Stimulated activated CD8-positive, alpha-beta memory T cell treated with anti-CD3 and anti-CD28 coated beads, Interleukin-15, amount 100 ng/mL, for 1 hour (primary cell): ENCODE measurements at places on chromosomes 2 and 18.

- no peak for DNase-seq
Measured at GRCh38 chr2:82539280-82539621, 1919.8 kb downstream of the SUCLG1 start.

DNA sequence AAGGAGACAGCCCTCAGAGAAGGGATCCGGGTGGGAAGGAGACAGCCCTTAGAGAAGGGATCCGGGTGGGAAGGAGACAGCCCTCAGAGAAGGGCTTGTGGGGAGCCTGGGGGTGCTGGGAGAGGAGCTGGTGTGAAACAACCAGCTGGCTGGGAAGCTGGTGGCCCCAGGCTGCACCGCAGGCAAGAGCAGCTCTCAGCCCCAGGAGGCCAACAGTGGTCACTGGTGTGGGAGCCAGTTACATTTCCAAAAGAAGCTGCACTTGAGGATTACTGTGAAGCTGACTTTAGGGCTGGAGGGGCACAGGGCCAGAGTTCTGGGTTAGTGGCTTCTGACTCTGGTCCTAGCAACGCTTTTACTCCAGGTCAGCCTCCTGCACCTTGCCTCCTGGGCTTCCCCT is 3.3 kb downstream of the HES6 start:
- no peak for DNase-seq

- DNase-seq = no peak
Measured at GRCh38 chr2:59938181-59938580, 615.3 kb downstream of the BCL11A start.

DNA sequence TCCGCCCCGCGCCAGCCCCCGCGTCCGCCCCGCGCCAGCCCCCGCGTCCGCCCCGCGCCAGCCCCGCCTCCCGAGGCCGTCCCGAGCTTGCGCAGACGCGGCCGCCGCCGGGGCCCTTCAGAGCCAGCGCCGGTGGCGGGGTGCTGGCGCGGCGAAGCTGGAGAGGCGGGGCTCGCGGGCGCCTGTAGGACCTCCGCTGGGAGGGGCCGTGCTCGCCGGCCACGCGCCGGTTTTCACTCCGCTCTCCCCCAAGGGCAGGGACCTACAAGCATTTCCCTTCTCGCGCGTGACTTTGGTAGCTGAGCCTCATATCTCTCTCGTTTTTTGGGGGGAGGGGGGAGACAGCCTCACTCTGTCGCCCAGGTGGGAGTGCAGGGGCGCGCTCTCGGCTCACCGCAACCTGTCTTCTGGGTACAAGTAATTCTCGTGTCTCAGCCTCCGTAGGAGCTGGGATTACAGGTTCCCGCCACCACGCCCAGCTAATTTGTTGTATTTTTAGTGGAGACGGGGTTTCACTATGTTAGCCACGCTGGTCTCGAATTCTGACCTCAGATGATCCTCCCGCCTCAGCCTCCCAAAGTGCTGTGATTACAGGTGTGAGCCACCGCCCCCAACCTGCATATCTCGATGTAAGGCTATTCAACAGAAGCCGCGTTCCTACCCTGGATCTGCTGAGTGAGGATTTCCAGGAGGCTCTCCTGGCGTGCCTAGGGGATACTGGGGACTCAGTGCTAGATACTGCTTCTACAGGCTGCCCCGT is at the start of gene ZNF514:
Gene ZNF514, minus strand, starts transcription at position 159 of the 760 bp plus-strand sequence. CDS start 6,595 bp downstream, outside the sequence.
- DNase-seq = peak; percentile 32

DNA sequence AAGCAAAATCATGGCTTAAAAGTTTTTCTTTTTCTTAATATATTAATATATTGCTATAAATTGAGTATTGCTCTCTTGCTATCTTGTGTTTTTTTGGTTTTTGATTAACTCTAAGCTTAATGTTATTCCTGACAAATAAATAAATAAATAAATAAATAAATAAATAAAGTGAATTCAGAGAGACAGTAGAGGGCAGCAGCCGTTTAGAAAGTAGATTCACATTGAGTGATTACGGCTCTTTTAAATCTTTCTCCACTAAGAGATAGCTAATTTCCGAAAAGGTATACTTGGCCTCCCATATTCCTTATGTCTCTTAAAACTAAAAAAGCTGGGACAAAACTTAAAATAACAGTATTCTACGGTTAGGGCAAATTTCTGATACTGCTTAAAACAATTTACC is 34.3 kb downstream of the MSH2 start:
- no peak for DNase-seq

DNA sequence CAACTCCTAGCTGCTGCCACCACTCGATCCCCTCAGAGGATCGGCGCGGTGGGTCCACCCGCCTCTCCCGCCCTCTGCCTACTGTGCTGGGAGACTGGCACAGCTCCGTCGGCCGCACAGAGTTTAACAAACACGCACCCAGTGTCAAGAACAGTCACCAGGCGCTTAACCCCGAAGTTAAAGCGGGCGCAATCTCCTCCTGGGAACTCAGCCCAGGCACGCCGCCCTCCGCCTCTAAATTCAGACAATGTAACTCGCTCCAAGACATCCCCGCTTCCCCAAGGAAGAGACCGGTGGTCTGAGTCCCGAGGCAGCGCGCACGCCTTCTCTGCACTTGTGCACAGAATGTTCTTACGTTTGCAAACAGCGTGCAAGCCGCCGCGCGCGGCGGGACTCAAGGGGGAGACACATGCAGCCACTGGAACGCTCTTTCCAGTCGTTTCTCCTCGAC is 533 bp downstream of the CXCR4 start:
- DNase-seq = no peak

- no peak for DNase-seq
Measured at GRCh38 chr18:36287653-36288052, 9.9 kb upstream of the FHOD3 start.

DNA sequence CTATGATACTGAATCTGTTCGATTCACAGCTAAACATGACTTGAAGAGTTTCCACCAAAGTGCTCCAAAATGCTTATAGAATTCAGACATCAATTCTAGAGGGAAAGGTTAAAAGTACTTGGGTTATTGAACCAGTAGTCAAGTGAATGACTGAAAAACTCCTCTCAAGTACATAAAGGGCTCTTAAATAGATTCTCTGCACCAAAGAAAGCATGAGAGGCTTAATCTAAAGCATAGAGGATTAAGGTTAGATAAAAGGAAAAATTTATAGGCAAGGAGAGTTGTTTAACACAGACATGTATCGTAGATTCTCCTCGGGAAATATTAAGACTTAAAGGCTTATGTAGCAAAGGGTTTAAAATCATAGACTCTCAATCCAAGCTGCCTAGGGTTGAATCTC is 701.4 kb downstream of the ERBB4 start:
- no peak for DNase-seq

GRCh38 chr2:241105641-241106040 is 3.6 kb upstream of the MTERF4 start:
- no peak for DNase-seq

DNA sequence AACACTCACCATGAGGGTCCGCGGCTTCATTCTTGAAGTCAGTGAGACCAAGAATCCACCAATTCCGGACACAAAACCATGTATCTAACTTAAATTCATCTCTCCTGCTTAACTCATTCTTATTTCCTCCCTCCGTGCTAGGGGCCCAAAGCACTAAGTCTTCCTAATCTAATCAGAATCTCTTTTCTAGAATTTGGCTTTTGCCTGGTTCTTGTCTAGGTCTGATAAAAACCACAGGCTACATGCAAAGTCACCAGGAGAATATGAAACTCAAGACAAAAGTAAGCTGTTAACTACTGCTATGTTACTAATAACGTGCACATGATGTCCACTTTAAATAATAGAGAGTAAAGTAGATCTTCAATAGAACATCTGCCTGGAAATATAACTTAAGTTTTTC is 69.9 kb downstream of the TRIP12 start:
- no peak for DNase-seq

DNA sequence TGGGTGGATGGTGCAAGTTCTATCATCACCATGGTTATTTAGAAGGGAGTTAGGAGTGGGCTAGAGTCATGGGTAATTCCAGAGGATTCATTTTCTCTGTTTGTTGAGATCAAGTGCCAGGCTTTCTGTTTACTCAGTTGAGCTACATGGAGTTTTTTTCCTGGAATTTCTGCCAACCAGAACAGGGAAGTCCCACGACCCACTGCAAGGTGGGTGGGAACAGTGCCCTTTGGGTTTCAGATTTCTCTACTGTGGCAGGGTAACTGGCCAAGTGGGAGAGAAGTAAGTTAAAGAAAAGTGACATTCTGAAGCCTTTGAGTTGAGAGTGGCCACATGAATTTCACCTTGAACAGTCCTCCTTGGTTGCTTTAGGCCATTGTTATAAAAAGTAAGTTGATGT is 138.9 kb downstream of the SLC39A10 start:
- DNase-seq = no peak

- no peak for DNase-seq
Measured at GRCh38 chr2:204888222-204888621, 342.9 kb downstream of the PARD3B start.

- DNase-seq = no peak
Measured at GRCh38 chr2:230425377-230425776, 9.4 kb downstream of the SP100 start.

GRCh38 chr2:150681120-150681804 is 193.8 kb upstream of the RND3 start:
- DNase-seq = no peak

GRCh38 chr2:150587547-150588505 is 100.4 kb upstream of the RND3 start:
- no peak for DNase-seq

DNA sequence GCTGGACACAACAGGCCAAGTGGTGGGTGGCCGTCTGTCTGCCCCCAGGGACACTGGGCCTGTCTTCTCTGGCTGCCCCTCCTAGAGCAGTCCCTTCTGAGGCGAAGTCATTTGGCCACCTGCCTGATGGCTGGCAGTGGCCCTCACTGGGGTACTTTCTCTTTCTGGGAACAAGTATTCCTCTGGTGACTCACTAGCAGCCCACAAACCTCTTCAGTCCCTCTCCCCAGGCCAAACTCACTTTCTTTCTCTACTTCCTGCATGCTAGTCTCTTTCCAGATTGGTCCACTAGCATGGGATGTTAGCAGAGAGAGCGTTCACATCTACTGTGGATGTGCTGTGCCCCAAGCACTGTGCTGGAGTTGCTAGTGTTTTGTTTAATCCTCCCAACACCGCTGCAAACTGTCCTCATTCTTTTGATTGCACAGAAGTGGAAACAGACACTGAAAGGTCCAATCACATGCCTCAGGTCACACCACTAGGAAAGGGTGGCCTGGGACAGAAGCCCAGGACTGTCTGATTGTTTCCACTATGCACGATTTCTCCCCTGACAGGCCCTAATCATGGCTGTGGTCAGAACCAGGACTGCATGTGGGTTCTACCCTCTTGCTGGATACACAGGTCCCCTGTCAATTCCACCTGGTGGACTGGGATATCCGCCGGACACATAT is 5.2 kb downstream of the DYSF start:
- DNase-seq = no peak

DNA sequence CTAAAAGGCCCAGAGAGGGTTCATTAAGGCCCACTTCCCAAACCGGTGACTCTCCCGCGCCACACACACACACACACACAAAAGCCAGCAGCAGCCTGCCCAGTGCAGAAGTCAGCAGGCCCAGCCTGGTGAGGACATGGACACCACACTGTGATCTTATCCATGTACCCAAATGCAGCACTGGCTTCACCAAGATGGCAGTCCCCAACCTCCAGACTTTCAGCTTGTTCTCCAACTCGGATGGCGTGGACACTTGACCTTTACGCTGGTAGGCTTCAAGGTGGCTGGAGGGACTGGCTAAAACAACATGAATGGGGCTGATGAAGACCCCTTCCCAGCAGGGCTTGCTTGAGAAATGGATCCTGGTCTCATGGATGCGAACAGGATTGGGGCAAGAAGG is 50.4 kb downstream of the TNS1 start:
- DNase-seq = no peak

GRCh38 chr18:8623549-8624106 is 14.4 kb downstream of the RAB12 start:
- no peak for DNase-seq

DNA sequence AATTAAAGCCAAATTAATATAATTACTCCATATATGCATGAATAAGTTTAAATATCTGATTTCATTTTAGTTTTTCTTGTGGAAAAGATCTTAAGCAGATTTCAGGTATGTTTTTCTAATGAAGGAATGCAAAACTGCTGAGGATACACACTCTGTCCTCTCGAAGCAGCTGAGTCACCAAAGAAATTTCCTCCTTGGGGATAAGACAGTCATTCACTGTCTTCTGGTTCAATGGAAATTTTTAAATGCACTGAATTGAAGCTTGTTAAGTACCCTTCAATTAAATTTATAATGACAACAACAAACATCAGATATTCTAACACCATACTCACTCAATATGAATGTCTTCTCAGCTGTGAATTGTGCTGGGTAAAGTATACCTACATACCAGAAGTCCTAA is 101.5 kb upstream of the DNER start:
- no peak for DNase-seq

- DNase-seq = no peak
Measured at GRCh38 chr2:189217541-189217940, 38.0 kb upstream of the COL5A2 start.

- DNase-seq = no peak
Measured at GRCh38 chr2:130338793-130339345, 3.8 kb upstream of the IMP4 start.

DNA sequence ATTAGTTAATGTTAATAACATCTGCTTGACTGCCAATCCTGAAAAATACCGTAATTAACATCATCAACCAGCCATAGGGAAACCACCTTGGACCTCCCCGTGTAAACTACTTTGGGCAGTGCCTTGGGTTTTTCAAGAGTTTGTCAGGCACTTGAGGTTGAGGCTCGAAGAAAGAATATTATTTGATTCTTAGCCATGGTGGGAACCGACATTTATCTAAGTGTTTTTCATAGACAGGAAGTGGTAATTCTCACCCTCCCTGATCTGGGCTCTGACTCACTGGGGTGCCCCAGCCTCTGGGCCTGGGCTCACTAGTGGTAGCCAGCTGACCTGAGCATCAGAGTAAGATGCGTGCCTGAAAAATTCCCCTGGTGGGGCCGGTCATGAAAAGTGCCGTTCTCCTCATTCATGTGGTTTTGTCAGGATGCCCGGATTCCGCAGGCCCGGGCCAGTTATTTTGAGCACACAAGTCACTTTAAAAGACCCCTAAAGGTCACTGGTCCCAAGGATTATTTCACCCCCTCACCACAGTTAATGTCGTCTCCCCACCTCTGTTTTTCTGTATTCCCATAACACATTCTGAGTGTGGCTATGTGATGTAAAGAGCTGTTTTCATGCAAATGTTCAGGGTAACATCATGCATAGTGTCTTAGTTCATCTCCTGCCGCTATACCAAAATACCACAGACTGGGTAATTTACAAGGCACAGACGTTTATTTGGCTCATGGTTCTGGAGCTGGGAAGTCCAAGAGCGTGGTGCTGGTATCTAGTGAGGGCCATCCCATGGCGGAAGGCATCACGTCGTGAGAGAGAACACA is 21.6 kb upstream of the SPATA3 start:
- DNase-seq = peak; percentile 37

GRCh38 chr2:122323927-122324326 is 568.5 kb downstream of the TSN start:
- no peak for DNase-seq

GRCh38 chr2:223920109-223920508 is 25.0 kb downstream of the WDFY1 start:
- no peak for DNase-seq

- no peak for DNase-seq
Measured at GRCh38 chr2:69104261-69104660, 91.3 kb downstream of the ANTXR1 start.
